ENCODE measurements at places on chromosomes 5 and 9.

GRCh38 chr9:104580562-104580961 lies 11.6 kb downstream of the OR13C8 start:
- DNase-seq = no peak

- no peak for DNase-seq
These were observed 22.6 kb downstream of the STK10 start for GRCh38 chr5:172165465-172165864.

DNA sequence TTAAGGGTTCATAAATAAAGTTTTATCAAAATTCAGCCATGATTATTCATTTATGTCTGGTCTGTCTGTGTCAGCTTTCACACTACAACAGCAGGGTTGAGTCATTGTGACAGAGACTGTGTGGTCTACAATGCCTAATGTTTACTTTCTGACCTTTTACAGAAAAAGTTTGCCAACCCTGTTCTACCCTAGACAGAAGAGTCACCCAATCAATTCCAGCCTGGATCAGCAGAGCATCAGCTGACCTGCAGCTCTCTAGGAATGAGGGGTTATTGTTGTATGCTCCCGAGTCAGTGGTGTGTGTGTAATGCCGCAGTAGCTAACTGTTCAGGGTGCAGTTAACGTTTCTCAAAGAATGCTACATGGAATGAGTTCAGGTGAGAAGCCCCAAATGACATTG lies 87.3 kb downstream of the HRH2 start:
- no peak for DNase-seq

GRCh38 chr9:27347889-27348288 lies 50.9 kb upstream of the EQTN start:
- no peak for DNase-seq

- DNase-seq = no peak
These were observed 51.3 kb upstream of the GADD45G start for GRCh38 chr9:89553451-89554010.

DNA sequence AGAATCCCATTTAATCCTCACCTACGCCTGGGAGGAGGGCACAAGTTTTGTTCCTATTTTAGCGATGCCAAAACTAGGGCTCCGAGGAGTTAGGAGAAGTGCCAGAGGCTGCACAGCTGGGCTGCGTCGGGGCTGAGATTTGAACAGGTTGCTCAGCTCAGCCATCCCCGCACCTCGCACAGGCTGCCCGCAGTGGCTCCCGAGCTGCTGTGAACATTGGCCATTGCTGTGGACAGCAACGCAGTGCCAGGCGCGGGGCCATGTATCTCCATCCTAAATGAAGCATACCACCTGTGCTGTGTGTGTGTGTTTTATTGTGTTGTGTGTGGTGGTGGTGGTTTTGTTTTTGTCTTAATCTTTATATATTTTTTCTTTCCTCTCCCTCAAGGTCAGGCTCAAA lies 52.0 kb downstream of the AK8 start:
- DNase-seq = no peak
